ENCODE measurements at places on chromosomes 3 and 15. TPM values are rescaled to one million over a fixed set of nuclear protein-coding genes. Genes with fewer than 3 reads are reported as not detected.
A peak's percentile ranks its signal among the peaks of the same experiment; 100 is the strongest.

Gene TTC21A
- total RNA-seq, result 1.2 TPM

Gene RAB6B
- 7.7 TPM for total RNA-seq

Gene ADAMTSL3
- 1.5 TPM for total RNA-seq

Gene C3orf70
- total RNA-seq, result 4.7 TPM

Gene GOLGA8B
- total RNA-seq, result 83.1 TPM

Gene KLF15
- 7.2 TPM for total RNA-seq

Gene SLC24A5
- not detected for total RNA-seq

Gene UBAP1L
- 0.39 TPM for total RNA-seq

Gene LINGO1
- total RNA-seq, result 28.2 TPM

Gene SLC6A20
- not detected for total RNA-seq

Gene LSMEM2
- total RNA-seq, result 0.37 TPM

Gene DNASE1L3
- not detected for total RNA-seq

GRCh38 chr15:73244333-73244732 is 124.4 kb downstream of the HCN4 start:
- peak; percentile 58 for DNase-seq

- DNase-seq, result no peak
Observed at GRCh38 chr15:67115586-67115969, 50.2 kb downstream of the SMAD3 start.

DNA sequence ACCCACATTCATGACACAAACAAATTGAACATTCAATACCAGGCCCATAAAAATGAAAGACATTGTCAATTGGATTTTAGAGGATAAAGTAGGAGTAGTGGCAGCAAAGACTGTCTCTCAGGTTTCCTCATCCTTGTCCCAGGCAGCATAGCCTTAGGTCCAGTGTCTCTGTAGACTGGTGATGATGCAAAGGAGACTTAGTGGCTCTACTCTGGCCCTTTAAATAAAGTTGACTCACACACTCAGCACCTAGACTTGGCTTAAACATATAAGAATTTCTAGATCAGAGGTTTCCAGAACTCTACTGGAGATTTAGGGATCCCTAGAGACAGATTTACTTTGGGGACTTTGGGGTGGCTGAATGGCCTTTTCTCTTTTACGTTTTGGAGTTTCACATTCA is 166.6 kb downstream of the NR1D2 start:
- DNase-seq, result no peak

DNA sequence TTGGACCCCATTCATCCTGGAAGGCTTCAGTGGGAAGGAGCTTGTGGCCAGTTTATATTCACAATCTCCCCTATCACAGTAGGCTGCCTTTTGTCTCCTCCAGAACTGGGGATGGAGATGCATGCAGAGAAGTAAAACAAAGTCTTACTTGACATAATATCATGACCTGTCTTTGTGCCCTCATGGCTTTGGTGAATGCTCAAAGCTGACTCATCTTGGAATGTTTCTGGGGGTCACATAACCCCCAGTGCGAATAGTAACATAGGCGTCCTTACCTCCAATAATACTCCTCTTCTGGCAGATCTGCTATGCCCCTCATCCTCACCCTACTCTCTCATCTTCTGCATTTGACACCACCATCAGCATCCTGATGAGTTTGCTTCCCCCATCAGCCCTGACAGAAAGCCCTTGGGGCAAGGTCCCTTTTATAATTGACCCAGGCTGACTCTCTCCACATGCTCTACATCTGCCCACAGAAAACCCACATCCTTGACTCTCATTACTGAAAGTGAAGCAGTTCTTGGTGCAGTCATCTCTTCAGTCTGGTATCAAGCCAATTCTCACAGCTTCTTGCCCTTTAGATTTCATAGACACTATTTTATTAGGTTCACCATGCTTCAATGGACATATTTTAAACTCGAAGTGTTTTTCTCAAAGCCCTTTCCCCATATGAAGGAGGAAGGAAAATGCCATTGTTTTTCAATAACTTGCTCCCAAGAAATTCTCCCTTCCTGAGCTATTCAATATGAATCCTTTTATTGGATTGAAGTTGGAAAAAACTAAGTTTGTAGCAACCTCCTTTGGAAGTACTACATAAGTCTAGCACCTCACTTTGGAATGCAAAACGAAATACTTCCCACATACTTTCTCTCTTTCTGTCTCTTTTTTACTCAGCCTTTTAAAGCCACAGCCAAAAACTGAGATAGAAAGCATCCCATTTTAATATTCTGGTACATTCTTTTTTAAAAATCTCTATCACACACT is 36.6 kb downstream of the OSTN start:
- no peak for DNase-seq

DNA sequence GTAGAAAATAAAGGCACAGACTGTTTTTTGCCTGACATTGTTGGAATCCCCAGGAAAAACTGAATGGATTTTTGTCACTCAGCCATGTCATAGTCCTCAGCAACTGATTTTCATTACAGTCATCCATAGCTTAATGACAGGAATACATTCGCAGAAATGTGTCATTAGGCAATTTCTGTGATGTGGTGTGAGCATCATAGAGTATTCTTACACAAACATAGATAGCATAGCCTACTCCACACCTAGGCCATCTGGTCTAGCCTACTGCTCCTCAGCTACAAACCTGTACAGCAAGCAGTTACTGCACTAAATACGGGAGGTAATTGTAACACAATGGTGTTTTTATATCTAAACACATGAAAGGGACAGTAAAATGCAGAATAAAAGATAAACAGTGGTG is 34.4 kb upstream of the FBN1 start:
- DNase-seq, result no peak

GRCh38 chr15:25883463-25884259 is 20.5 kb upstream of the ATP10A start:
- no peak for DNase-seq

DNA sequence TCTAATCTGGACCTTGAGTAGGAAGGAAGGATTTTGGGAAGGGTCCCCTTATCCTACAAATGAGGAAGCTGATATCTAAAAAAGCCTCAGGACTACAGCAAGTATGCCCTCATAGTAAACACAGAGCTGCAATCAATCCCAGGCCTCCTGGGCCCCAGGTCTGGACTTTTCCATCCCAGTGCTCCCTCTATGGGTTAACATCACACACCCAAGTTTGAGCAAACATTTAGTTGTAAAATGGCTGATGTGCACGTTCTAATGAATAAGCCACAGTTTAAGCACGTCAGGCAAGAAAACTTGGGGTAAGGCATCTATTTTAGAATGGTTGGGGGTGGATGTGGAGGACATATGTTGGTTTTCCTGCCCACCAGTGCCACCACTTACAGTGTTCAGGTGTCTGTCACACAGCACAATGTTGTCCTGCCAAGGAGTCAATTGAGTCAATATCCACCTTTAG is 44.3 kb upstream of the UBE2E1 start:
- peak; percentile 56 for DNase-seq

GRCh38 chr15:58760385-58761009 is 10.6 kb upstream of the MINDY2 start:
- no peak for DNase-seq

GRCh38 chr15:58566029-58566428 is 134.2 kb downstream of the LIPC start:
- DNase-seq, result no peak

- no peak for DNase-seq
Observed at GRCh38 chr3:69460034-69460433, 74.1 kb upstream of the FRMD4B start.

GRCh38 chr15:57923750-57924149 is 141.8 kb downstream of the ALDH1A2 start:
- no peak for DNase-seq

DNA sequence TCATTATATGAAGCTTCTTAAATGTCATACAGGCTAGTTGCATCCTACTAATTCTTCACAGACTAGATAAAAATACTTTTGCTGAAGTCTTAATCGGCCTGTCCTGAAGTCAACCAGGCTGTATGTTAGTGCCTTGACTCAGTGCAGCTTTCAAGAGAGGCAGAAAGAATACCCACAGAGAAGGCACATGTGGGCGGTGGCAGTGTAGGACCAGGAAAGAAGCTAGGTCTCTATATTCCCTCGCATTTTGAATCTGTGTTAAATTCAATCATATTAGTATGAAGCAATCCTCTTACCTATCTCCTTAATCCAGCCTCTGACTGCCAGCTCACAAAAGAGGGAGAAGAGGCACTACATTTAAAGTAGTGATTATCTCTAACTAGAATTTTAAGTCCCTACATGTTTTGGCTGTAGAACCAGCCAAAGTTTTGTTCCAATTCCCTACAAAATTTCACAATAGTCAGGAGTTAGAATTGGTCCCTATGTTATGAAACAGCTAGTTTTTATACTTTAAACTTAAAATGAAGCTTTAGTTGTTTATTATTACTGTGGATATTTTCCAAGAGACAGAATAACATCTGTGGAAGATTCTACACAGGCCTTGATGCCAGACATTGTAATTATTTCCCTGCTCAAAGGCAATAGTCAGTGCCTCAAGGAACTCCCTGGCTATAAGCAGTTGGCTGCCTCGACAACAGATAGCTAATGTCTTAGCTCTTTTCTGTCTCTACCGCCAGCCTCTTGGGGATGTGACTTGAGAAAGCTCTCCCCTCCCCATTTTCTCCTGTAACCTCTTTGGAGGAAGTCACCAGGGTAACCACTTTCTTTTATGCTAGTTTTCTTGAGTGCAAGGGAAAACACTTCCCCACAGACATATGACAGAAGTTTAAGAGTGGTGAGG is 31.9 kb downstream of the CRTC3 start:
- no peak for DNase-seq

DNA sequence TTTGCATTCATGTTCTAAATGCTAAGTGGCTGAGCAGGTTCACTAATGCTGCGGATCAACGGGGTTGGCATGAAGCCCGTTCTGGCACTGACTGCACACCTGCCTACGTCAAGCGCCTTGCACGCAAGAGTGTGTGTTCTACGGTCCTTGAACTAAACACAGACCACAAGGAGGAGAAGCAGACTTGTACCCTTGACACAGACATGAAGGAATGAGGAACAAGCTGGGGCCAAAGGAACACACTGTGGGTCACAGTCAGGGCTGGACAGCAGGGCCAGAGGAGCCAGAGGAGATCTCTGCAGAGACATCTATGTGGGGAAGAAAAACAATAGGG is 48.0 kb upstream of the LDHAL6B start:
- DNase-seq, result no peak

GRCh38 chr15:68643216-68643830 is 64.5 kb downstream of the CORO2B start:
- DNase-seq, result no peak

DNA sequence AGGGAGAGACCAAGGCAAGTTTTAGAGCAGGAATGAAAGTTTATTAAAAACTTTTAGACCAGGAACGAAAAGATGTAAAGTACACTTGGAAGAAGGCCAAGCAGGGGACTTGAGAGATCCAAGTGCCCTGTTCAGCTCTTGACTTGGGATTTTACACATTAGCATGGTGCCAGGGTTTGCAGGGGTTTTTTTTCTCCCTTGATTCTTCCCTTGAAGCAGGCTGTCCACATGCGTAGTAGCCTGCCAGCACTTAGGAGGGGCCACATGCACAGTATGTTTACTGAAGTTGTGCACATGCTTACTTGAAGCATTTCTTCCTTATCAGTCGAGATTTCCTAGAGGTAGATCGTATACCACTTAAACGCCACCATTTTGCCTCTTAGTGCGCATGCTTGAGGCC is 277.5 kb upstream of the AGTR1 start:
- no peak for DNase-seq

- DNase-seq, result no peak
Observed at GRCh38 chr3:171315101-171315500, 145.1 kb downstream of the TNIK start.

GRCh38 chr3:188901671-188902287 is 270.0 kb upstream of the TPRG1 start:
- no peak for DNase-seq

GRCh38 chr15:52162876-52163275 is 28.3 kb downstream of the GNB5 start:
- DNase-seq, result no peak

- no peak for DNase-seq
Observed at GRCh38 chr3:10292505-10293419, at the start of gene GHRL. TSS of gene GHRL (minus strand) at chr3:10292947. CDS start at chr3:10290180, 2,767 bp downstream.

GRCh38 chr15:70291305-70292075 is 193.8 kb upstream of the TLE3 start:
- no peak for DNase-seq

- no peak for DNase-seq
Observed at GRCh38 chr3:26639339-26639738, 16.8 kb downstream of the LRRC3B start.

DNA sequence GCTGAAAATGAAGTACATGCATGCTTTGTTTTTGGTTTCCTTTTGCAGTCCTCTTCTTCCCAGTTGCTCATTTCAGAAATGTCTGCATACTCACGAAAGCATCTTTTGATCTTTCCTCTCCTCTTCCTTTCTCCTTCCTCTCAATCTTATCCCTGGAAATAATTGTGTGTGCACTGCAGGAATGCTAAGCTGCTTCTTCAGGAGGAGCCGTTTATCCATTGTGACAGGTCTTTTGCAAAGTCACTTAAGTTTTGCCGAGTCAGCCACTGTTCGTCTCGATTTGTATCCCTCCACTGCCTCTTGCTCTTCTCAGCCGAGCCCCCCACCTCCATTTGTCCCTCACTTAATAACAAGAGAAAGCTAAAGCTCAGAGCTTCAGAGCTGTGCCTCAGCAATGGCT is 597.6 kb downstream of the AGBL1 start:
- peak; percentile 77 for DNase-seq

GRCh38 chr3:113533534-113533892 is 1.2 kb downstream of the SIDT1 start:
- no peak for DNase-seq

DNA sequence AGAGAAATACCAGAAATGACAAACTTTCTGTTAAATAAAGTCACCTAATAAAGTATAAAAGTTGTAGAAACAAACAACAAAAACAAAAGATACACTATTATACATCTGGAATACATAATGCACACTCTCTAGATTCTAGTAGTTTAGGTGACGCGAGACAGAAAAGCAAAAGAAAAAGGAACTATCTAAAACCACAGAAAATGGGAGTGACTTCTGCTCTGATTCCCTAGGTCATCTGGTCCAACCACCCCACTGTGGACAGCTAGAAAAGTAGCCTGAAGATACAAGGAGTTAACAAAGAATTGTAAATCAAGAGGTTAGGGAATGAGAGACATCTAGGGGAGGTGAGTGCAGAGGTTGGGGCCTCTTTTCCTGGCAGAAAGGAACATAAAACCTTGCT is 39.1 kb downstream of the DHX36 start:
- DNase-seq, result no peak

Measured in neural progenitor cell (in vitro differentiated cells).